Astrocyte of the spinal cord (primary cell): ENCODE measurements at places on chromosomes 4 and X.
A peak's percentile ranks its signal among the peaks of the same experiment; 100 is the strongest.

- peak; percentile 16 for DNase-seq
Observed at GRCh38 chrX:29044423-29045184, 457.4 kb downstream of the IL1RAPL1 start.

DNA sequence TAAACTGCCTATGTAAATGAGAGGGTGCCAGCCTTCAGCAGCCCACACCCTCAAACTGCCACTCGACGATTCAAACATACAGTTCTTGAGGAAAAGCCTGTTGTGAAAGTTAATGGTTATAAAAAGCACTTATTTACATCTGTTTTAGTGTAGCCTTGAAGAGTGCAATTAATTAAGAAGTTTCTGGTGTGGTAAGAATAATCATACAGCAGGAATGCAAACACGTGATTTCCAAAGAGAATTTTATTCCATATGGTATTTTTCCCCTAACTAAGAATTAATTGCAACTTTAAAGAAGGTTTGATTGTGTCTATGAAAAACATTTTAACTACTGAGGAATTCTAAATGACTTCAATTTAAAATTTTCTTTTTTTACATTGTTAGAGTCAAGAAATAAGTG is 176.3 kb upstream of the PITX2 start:
- DNase-seq, result no peak

GRCh38 chr4:1383728-1384591 is 22.3 kb downstream of the NKX1-1 start:
- no peak for DNase-seq

GRCh38 chr4:165714650-165715049 is 158.4 kb upstream of the TLL1 start:
- DNase-seq, result no peak

DNA sequence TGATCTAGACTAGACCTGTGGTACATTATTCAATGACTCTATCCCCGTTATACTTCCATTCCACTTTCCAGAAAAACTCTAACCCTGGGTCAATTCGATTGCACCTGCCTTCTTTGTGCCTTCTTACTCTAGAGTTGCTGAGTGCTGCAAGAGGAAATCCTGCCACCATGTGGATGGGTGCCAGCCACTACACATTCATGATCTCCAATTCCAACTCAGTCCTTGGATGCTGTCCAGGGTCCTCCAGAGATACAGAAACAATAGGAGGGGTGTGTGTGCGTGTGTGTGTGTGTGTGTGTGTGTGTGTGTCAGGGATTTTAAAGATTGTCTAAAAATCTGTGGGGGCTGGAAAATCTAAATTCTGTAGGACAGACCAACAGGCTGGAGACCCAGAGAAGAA is 42.9 kb upstream of the INTS6L start:
- DNase-seq, result peak; percentile 61

DNA sequence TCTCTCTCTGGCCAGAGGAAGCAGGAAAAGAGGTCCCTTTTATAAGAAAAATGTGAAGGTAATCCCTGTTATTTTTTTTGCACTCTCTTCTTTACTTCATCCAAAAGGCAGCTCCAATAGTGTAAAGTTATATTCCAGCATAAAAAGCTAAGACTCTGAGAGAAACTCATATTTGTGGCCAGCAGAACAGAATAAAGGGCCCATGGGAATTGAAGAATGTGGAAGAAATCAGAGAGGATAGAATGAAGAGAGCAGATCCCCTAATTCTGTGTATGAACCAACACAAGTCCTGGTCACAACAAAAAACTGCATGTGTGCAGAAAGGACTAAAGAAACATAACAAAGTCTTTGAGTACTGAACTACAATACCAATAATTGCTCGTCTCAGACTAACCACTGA is 22.3 kb downstream of the RPS6KA6 start:
- no peak for DNase-seq

DNA sequence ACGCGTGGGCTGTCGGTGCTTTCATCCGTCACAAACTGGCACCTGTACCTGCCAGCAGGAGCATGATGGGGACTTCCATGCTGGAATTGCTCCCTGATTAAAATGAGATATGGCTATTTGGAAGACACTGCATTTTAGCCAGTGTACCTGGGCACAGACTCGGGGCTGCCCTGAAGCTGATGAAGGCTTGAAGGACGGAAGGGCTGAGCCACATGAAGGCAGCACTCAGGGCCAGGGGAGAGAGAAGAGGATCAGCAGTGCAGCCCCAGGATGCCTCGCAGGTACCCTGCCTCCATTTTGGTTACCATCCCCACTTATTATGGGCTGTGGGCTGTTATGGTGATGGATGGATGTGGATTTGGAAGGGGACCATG is 79.0 kb downstream of the CRMP1 start:
- DNase-seq, result no peak
